DMS153 (cell line): ENCODE measurements at places on chromosomes 4 and X.
A peak's percentile ranks its signal among the peaks of the same experiment; 100 is the strongest.

- no peak for DNase-seq
Observed at GRCh38 chr4:128542047-128542446, 254.4 kb upstream of the PGRMC2 start.

DNA sequence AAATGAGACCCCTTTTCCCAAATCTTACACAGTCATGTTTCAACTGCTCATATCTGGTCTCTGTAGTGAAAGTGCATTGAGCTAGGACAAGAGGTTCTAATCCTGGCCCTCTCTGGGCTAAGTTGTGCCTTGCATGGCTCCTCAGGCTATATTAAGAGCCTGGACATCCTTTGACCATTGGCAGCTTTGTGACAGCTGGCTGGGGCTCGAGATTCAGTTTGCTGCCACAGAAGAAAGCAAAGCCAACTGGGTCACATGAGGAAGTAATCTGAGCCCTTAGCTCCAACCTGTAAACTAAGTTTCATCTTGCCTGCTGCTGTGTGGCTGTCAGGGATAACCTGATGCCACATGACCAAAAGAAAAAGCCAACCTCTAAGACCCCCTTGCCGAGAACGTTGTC, 51.8 kb upstream of the JADE1 start:
- peak; percentile 26 for DNase-seq

GRCh38 chr4:104516884-104517283, 22.2 kb upstream of the CXXC4 start:
- no peak for DNase-seq

- DNase-seq = no peak
Observed at GRCh38 chr4:5079581-5079980, 28.3 kb downstream of the STK32B start.

DNA sequence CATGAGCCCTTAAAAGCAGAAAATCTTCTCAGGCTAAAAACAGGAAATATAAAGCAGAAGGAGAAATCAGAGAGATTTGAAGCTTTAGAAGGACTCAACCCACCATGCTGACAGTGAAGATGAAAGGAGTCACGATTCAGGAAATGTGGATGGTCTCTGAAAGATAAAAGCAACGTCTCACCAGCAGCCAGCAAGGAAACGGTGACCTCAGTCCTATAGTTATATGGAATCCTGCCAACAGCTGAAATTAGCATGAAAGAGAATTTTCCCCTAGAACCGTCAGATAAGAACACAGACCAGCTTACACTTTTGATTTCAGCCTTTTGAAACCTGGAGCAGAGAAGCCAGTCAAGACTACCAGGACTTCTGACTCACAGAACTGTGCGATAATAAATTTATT, 715.7 kb upstream of the HTR2C start:
- DNase-seq = no peak

DNA sequence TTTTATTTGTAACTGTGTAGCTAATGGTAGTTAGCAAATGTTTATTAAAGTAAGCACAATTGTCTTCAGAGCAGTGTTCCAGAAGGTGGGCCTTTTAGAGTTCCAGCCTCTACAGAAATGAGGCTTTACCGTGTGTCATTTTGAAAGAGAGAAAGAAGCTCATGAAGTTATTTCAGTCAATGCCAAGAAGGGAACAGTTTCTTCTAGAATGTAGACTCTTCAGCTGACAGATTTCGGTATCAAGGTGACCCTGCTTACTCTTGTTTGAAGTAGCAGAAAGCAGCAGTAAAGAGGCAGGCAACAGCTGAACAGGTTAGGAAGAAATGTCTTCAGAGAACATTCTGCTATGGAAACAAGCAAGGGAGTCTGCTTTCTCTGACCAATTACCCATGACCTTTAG, 93.6 kb downstream of the TASL start:
- DNase-seq = no peak

- no peak for DNase-seq
Observed at GRCh38 chr4:1508161-1509160, 102.2 kb upstream of the NKX1-1 start.

DNA sequence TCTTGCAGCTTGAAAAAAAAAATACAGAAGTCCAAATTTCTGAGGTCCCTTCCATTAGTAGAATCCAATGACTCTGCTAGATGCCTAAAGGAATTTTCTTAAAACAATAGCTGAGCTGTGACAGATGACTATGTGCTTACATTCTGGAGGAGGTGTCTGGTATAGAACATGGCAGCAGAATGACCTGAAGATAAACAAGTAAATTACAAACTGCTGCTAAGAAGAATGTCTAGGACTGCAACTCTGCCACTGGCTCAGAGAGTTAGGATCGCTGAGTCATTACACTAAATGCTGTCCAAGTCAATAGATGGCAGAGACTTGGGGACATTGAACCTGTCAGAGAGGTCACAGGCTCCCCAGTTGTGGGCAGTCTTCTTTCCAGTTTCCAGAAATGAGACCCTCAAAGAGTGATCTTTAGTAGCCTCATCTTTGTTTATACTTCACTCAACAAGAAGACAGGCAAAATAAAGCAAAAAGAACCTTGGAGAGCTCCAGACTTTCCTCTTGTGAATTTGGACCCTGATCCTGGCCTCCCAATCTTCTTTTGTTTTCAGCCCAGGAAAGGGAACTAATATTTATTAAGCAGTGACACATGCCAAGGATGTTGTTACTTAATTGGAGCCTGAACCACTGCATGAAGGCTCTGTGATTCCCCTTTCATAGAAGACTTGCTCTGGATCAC, 56.4 kb upstream of the SCML1 start:
- no peak for DNase-seq

DNA sequence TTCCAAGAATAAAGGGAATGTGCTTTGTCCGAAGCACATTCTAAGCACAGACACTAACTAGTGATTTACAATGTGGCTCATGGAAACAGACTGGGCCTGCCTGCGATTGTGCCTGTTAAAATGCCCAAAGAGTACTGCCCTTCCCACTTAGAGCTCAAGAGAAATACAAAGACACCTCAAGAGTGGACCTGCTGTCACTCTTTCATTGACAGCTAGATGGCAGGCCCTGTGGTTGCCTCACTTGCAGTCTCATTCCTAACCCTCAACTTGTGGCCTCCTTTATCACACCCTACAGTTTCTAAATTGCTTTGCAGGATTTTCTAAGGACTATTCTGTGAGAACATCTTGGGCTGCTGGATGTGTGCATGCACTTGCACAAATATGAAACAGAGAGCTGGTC, 331.0 kb upstream of the EMCN start:
- no peak for DNase-seq

- DNase-seq = no peak
Observed at GRCh38 chr4:74805601-74806000, 11.3 kb upstream of the BTC start.

DNA sequence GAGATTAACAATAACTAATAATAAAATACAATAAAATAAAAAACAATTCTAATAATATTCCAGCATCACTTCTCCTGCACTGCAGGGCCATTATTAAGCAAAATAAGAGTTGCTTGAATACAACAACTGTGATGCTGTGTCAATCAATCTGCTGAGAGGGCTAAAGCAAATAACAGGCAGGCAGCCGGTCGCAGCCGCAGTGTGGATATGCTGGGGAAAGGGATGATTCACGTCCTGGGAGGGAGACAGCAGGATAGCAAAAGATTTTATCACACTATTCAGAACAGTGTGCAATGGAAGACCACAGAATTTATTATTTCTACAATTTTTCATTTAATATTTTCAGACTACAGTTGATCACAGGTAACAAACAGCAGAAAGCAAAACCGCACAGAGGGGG, 76.5 kb upstream of the SMARCAD1 start:
- DNase-seq = no peak

- peak; percentile 10 for DNase-seq
Observed at GRCh38 chr4:56505269-56506130, at the start of gene ARL9. Gene ARL9, plus strand, starts transcription at chr4:56505791. Its CDS starts 72 bp downstream, at chr4:56505863.

GRCh38 chr4:163528653-163529052, 34.2 kb downstream of the TMA16 start:
- DNase-seq = no peak

DNA sequence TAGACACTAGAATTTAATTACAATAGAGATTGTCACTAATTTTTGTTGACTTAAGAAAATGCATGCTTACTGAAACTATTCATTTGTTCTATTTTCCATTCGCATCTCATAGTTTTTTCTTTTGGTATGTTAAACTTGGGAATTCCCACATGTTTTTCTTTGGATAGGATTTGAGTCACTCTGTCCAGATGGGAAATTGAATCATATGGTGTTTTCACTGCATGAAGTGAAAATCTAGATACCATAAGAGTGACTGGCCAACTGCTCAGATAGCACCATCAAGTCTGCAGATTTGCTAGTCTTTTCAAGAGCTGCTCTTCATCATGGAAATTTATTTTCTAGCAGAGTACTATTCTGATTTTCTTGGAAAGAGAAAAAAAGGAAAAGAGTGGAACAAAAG, 172.6 kb downstream of the FAM47B start:
- no peak for DNase-seq

- peak; percentile 53 for DNase-seq
Observed at GRCh38 chr4:89836897-89837384, at the start of gene SNCA. Gene SNCA, minus strand, starts transcription at chr4:89837161. Its CDS starts 1,494 bp downstream, at chr4:89835667.

DNA sequence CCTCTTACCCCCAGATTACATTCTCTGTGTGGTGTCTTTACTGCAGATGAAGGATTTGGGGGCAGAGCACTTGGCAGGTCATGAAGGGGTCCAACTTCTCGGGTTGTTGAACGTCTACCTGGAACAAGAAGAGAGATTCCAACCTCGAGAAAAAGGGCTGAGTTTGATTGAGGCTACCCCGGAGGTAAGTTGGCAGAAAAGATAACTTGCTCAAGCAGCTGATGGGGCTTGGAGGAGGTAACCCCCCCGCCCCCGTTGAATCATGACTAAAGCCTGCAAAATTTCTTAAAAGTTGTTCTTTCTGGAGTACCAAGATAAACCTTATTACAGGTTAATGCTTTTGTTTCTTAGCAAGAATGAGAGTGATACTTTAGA, 1.5 kb downstream of the CCNG2 start:
- DNase-seq = no peak
